ENCODE measurements at places on chromosomes 4 and X.

DNA sequence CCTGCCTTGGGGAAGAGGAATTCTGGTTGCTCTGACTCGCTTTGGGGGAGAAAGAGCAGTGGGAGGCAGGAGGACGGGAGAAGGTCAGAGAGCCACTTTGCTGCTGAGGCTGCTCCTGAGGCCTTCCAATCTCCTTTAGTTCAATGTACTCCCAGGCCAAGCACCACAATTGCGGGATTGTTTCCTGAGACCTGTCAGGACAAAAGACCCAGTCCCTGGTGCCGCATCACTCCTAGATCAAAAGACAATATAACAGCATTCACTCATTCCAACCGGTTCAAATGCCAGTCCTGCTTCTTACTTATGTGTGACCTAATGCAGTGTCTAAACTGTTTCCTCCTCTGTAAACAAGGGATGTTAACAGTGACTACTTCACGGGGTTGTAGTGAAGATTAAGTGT is 106.4 kb downstream of the TRIML1 start:
- no peak for DNase-seq

- no peak for DNase-seq
Observed at GRCh38 chr4:12924253-12924652, 559.9 kb downstream of the RAB28 start.

- no peak for DNase-seq
Observed at GRCh38 chr4:176508780-176509331, 189.1 kb downstream of the SPCS3 start.

- DNase-seq: no peak
Observed at GRCh38 chrX:155112171-155112570, 40.9 kb downstream of the BRCC3 start.

DNA sequence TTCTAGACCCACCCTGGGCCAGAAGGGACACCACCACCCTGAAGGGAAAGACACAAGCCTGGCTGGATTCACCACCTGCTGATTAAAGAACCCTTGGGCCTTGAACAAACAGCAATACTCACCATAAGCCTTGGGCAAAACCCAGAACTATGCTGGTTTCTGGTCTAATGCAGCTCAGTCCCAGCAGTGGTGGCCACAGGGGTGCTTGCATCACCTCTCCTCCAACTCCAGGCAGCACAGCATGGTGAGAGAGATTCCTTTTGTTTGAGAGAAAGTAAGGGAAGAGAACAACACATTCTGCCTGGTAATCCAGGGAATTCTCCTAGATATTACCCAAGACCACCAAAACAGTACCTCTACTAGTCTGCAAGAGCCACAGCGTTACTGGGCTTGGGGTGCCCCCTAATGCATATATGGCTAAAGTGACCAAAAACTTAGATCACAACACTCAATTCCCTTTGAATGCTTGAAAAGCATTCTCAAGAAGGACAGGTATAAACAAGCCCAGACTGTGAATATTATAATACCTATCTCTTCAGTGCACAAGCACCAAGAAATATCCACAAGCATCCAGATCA is 25.7 kb downstream of the RNF128 start:
- no peak for DNase-seq

DNA sequence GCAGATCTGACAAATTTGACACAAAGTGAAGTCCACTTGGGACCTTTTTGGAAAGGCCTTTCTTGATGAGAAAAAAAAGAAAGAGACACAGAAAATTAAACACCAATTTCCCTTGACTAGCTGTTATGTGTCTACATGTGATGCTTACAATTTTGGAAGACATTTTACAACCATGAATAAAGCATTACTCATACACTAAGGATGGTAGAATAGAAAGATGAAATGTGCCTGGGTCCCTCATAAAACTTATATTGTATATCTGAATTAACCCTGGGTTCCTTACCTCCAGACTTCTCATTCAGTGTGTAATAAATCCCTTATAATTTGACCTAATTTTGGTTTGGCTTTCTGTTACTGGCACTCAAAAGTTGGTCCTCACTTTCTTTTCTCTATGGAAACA is 16.5 kb upstream of the GRIA3 start:
- no peak for DNase-seq

- no peak for DNase-seq
Observed at GRCh38 chr4:5409972-5410618, 298.3 kb downstream of the EVC2 start.

DNA sequence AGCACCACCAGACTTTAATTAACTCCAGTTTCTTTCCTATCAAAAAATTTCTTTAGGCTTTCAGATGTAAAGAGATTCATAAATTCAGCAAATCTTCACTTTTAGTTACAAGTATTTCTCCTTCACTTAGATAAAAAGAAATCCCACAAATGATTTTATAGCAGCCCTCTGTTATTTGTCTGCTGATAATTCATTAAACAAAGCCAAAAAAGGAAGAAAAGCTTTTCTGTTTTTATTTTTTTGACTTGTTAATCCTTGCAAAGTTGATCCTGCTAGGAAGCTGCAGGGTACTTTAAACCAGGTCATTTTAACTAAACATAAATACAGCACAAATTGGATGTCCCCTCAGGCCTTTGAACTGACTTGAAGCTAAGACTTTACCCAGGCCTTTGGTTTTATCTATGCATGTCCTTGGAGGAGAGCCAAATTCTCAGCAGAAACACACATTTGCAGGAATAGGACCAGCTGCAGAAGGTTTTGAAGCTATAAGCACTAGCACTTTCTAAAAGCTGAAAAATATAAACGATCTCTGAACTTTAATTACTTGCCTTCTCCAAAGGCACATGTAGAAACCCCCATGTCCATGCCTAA is 57.5 kb downstream of the PCDH18 start:
- no peak for DNase-seq

- no peak for DNase-seq
Observed at GRCh38 chr4:37561803-37562207, 124.4 kb downstream of the RELL1 start.

DNA sequence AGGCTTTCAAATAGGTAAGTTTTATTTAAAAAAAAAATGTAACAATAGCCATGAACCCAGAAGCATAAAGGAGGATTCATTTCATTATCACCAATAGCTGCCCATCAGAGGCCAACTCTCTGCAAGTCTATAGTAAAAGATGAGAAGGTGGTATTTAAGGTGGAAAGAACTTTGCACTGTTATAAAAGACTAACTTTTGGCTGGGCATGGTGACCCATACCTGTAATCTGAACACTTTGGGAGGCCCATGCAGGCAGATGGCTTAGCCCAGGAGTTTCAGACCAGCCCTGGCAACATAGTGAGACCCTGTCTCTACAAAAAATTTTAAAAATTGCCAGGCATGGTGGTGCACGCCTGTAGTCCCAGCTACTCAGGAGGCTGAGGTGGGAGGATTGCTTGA is 43.3 kb downstream of the RPS3A start:
- no peak for DNase-seq

DNA sequence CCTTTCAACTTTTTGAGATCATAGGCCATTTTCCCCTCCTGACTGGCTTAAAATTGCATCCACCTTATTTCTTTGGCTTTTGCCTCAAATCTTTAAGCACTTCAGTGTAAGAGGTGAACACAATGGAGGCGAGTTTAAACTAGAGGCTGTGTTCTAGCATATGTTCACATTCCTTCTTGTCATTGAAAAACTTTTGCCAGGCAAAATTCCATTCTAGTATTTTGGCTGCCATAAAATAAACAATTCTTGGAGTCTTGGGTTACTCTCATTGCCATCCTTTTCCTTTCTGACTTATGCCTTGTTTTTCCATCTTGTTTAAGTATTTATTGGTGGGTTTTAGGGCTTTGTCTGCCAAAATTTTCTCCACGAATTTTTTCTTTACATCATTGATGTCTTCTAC is 137.3 kb upstream of the ANXA10 start:
- DNase-seq: no peak

- DNase-seq: no peak
Observed at GRCh38 chrX:117397844-117398243, 718.8 kb downstream of the KLHL13 start.

DNA sequence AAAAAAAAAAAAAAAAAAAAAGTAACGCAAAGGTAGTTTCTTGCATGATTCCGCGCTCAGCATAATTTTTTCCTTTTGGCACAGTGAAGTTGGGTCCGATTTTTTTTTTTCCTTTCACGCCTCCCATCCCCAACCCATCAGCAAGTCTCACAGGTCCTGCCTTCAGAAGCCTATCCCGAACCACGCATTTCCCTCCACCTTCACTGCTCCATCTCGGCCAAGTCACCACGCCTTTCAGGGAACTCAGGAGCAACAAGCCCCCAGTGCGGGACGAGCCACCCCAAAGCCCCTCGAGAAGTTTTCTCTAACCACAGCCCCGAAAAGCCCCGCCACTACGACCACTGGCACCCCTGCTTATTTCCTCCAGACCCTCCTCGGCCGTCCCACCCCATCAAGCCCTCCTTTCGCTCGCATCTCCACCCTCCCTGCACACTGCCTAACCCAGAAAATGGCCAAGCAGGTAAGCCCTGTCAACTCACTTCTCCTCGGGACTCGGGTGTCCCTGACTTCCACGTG is 1.0 kb downstream of the SLBP start:
- DNase-seq: no peak

DNA sequence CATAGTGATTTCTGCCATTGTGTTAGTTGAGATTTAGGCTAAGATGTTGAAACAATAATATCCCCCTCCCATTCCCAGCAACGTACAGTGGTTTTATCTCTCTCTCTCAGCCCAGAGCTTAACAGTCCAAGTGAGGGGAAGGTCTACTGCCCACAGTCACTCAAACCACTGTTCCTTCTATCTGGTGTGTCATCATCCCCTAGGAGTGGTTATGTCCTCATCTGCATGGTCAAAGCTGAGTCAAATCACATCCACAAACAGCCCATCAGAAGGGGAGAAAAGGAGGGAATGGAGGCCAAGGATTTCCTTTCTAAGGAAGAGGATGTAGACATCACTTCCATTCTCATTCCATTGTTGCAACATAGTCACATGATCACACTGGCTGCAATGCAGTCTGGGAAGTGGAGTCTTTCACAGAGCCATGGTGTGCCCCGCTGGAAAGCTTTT is 42.8 kb upstream of the CHRNA9 start:
- DNase-seq: no peak

- DNase-seq: no peak
Observed at GRCh38 chrX:44570522-44570921, 27.9 kb upstream of the FUNDC1 start.

DNA sequence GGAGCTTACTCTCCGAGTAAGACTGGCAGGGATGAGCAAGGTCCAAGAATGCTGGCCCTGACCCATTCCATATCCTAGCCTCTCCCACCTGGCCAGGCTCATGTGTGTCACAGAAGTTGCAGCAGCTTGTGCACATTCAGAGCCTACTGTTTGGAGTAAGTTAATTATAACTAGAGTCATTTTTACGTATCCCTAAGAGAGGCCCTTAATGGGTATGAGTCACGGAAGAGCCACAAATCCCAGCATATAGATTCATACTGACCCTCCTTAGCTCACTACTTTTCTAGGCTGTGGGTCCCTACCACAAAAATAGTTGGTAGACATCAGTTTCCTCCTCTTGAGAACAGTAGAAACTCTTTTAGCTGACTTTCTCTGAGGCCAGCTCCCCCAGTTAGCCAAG is 118.3 kb upstream of the FRG1 start:
- no peak for DNase-seq

- DNase-seq: no peak
Observed at GRCh38 chr4:154741922-154742850, 1.6 kb upstream of the LRAT start.

GRCh38 chrX:39577206-39577984 is 520.4 kb downstream of the BCOR start:
- no peak for DNase-seq

- no peak for DNase-seq
Observed at GRCh38 chr4:8167815-8168214, 9.2 kb upstream of the ABLIM2 start.

- no peak for DNase-seq
Observed at GRCh38 chr4:825971-826330, at the start of gene CPLX1. Gene CPLX1, minus strand, starts transcription at chr4:826129. Its CDS starts 1,607 bp downstream, at chr4:824522.

- no peak for DNase-seq
Observed at GRCh38 chr4:78684325-78685079, 91.6 kb upstream of the BMP2K start.
